Activated B cell treated with CpG ODN at 0.5 μM for 24 hours (primary cell): ENCODE measurements at places on chromosomes 7 and 10. TPM values are rescaled to one million over a fixed set of nuclear protein-coding genes. Genes with fewer than 3 reads are reported as not detected.

Gene CYP3A4
- total RNA-seq: not detected in 2 replicates

Gene ZNF485
- 7.6 and 9.0 TPM in 2 replicates for total RNA-seq

Gene TET1
- total RNA-seq: 0.54 and 0.69 TPM in 2 replicates

Gene ELN
- not detected in 2 replicates for total RNA-seq

DNA sequence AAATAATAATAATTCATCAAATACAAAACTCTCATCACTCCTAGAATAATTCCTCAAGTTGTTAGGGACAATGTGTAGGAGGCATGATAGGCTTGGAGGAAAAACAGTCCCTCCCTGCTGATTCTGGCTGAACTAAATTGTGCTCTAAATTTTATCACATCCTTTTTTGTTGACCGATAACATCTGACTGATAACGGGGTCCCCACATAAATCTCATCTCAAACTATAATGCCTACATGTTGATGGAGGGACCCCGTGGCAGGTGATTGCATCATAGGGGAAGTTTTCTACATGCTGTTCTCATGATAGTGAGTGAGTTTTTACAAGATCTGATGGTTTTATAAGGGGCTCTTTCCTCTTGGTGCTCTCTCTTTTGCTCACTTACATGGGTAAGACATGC is 1043.5 kb upstream of the SORCS1 start:
- no peak for DNase-seq
- no peaks in the 10 kb centered on the region for H3K4me1 ChIP-seq
- no peak overlapping the region for H3K27ac ChIP-seq
- no peak overlapping the region for H3K4me3 ChIP-seq
- H3K36me3 ChIP-seq: no peaks in the 10 kb centered on the region

DNA sequence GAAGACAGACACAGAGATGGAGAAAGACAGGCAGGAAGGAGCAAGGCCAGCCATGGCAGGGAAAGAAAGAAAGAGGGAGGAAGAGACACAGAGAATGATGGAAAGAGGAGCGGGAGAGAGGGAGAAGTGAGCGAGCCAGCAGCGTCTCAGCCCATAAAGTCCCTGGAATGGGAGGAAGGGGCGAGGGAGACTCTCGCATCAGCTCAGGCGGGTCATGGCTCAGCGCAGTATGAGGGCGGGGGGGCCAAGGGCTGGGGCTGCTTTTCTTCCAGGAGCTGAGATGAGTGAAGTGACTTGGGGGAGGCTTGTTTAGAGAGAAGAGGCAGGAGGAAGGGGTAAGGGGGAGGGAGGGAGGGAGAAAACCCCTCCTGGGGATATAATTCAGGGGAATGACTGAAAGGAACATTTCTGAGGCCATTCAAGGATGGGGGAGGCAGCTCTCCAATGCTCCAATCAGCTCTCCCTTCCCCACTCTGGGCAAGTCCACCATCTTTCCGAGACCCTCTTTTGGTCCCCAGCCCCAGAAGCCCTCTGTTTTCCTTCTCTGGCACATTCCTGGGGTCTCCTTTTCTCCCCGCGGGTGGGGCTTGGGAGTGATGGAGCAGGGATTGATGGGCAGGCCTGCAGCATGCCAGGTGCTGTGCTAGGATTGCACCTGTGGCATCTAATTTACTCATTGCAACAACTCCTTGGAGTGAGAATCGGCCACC is 87.9 kb downstream of the HIF1AN start:
- no peaks in the 10 kb centered on the region for H3K36me3 ChIP-seq
- H3K27me3 ChIP-seq: peaks cover 60% of the 10 kb centered on the region
- H3K4me1 ChIP-seq: no peaks in the 10 kb centered on the region
- H3K4me3 ChIP-seq: no peak overlapping the region
- DNase-seq: no peak
- no peak overlapping the region for H3K27ac ChIP-seq

DNA sequence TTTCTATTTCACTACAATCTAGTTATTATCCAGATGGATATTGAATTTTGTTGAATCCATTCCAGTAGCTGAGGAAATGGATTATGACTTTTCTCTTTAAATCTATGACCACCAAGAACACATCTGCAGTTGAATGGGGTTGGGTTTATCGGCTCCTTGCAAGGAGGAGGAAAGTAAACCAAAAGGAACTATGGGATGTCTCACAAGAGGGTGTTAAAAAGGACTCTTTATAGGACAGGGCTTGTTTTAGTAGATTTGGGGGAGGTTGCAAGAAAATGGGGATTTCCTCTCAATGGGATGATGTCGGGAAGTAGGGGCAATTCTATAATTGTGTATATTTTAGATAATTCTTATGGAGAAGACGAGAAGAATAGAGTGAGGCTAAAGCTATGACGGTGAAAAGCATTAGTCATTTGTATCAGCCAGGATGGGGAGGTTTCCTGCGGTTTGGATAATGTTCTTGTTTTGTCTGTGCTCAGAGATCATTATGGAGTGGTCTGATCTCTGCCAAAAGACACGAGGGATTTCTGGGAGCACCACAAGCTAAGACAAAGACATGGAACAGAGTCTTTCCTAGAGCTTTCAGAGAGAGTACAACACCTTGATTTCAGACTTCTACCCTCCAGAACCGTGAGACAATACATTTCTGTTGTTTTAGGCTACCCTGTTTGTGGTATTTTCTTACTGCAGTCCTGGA is 5.3 kb upstream of the LRRC61 start:
- no peaks in the 10 kb centered on the region for H3K27me3 ChIP-seq
- no peak for DNase-seq
- H3K27ac ChIP-seq: no peak overlapping the region
- H3K4me1 ChIP-seq: peaks cover 41% of the 10 kb centered on the region
- H3K36me3 ChIP-seq: peaks cover 8% of the 10 kb centered on the region

DNA sequence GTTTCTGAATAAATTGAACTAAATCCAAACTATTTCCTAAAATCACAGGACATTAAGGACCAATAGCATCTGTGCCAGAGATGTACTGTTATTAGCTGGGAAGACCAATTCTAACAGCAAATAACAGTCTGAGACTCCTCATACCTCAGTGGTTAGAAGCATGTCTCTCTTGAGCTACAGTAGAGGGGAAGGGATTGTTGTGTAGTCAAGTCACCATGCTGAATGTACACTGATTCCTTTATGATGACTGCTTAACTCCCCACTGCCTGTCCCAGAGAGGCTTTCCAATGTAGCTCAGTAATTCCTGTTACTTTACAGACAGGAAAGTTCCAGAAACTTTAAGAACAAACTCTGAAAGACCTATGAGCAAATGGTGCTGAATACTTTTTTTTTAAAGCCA is 13.9 kb downstream of the MEST start:
- H3K27me3 ChIP-seq: no peaks in the 10 kb centered on the region
- H3K27ac ChIP-seq: no peak overlapping the region
- H3K4me3 ChIP-seq: no peak overlapping the region
- H3K4me1 ChIP-seq: no peaks in the 10 kb centered on the region

GRCh38 chr10:42242135-42242805 is 396.1 kb downstream of the ZNF33B start:
- no peak overlapping the region for H3K27ac ChIP-seq
- no peak for DNase-seq
- no peak overlapping the region for H3K4me3 ChIP-seq
- peaks cover 4% of the 10 kb centered on the region for H3K27me3 ChIP-seq

- peaks cover 5% of the 10 kb centered on the region for H3K36me3 ChIP-seq
These were observed 81.4 kb downstream of the SPDYE5 start for GRCh38 chr7:75573477-75574019.

DNA sequence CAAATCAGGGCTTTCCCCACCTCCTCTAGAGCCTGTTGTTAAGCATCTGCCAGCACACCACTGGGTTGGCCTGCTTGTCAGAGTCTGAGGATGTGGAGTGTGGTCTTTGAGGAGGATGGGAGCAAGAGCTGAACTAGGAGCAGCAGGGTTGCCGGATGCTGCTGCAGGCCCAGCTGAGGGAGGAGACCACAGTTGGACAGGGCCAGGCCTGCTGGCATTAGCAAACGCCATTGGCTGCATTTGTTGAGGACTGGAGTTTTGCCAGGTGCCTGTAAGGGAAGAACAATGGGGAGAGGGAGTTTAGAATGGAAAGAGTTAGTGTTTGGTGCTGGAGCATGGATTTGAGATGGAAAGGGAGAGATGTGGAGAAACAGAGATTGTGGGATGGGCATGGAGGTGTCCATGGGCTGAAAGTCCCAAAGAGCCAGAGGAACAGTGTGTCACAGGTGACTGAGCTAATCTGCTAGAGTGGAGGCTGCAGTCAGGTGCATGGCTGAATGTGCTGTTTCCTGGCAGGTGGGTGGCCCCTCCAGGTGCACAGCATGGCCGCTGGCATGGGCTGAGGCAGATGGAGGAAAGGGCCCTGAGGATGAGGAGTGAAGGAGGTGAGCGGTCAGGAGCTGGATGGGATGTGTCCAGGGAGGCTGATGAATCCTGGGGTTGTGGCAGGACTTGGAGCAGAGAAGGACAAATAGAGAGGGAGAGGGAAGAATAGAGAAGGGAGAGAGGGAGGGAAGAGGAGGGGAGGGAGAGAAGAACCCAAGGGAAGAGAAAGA is 40.7 kb downstream of the LEP start:
- H3K4me1 ChIP-seq: no peaks in the 10 kb centered on the region
- DNase-seq: no peak
- no peak overlapping the region for H3K27ac ChIP-seq
- peaks cover 6% of the 10 kb centered on the region for H3K36me3 ChIP-seq
- H3K4me3 ChIP-seq: no peak overlapping the region
